Testis (tissue), 5 donors: ENCODE measurements at places on chromosomes 16 and 17. TPM values are rescaled to one million over a fixed set of nuclear protein-coding genes. Genes with fewer than 3 reads are reported as not detected.

DNA sequence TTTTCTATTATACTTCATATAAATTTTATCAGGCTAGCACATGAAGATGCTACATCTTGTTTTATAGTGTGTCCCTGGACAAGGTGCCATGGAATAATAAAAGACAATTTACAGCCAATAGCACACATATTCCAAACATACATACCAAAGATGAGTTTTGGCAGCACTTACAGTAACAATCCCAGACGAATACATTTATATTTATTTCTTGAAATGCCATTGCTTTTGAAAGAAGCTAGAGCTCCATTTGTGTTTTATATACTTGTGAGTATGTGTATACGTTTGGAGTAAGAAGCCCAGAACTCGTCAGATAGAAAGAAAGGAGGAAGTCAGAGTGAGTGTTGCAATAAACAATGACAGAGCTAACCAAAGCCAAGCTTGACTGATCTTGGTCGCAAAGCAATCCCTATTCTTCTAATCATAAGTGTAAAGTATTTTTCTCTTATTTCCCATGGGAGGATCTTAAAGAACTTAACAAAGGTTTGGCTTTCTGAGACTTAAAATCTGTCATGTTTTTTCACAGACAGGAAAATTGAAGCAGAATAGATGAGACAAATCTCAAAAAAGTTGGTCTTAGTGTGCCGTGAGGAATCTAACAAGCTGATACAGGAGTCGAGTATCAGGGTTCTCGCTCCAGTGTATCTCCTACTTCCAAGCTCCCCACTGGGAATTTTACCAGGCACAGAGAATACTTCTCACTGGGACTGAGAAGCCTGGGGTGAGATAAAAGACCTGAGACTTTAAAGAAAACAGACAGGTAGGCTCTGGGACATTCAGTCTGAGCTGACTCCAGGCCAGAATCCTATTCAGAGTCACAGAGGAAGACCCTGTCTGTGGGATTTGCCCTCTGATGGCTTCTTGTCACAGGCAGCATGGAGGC is 175.4 kb downstream of the AATF start:
- no peak for DNase-seq

CSF3 gene
- total RNA-seq = 3.6 TPM

DNA sequence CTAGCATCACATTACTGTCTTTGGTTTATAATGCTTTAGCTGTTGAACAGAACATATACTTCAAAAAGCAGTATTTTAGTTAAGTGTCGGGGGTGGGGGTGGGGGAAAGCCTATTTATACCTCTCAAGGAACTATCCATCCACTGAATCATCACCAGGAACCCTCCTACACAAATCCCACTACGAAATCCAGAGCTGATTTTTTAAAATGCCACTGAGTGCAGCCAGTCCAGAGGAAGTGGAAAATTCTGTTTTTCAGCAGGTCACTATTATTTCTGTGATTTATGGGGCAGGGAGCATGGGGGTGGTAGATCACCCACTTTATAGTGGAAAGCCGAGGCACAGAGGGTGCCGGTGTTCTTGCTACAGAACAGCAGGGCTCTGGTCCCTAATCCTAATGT is 284.1 kb downstream of the SOX9 start:
- DNase-seq = no peak

- DNase-seq = no peak
These were observed 536.9 kb upstream of the CDH11 start for GRCh38 chr16:65658787-65659220.

KRTAP4-1 gene
- not detected for total RNA-seq

NUPR1 gene
- 38.0 TPM for total RNA-seq

CDH5 gene
- 40.6 TPM for total RNA-seq

- no peak for DNase-seq
These were observed 3.0 kb upstream of the MT1A start for GRCh38 chr16:56635441-56635967.

DNA sequence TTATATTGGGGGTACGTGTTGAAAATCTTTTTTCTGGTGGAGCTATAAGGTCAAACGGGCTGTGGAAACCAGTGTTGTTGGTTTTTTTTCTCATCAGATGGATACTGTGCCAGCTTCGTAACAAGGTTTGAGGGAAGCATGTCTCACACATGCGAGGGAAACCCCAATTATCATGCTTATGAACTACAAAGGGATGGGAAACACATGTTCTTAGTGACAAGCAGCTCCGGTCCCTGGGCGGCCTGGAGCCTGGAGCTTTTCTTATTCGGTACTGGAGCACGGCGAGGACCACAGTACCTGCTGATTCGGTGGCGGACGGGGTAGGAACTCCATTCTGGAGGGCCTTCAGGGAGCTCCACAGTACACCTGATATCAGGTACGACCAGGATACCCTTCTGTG is 12.5 kb downstream of the SLC43A2 start:
- DNase-seq = no peak

PLXDC1 gene
- 14.8 TPM for total RNA-seq
